CD8-positive, alpha-beta memory T cell (primary cell): ENCODE measurements at places on chromosomes 13 and 19. TPM values are rescaled to one million over a fixed set of nuclear protein-coding genes. Genes with fewer than 3 reads are reported as not detected.

The MIER2 gene
- 20.9 TPM for total RNA-seq

DNA sequence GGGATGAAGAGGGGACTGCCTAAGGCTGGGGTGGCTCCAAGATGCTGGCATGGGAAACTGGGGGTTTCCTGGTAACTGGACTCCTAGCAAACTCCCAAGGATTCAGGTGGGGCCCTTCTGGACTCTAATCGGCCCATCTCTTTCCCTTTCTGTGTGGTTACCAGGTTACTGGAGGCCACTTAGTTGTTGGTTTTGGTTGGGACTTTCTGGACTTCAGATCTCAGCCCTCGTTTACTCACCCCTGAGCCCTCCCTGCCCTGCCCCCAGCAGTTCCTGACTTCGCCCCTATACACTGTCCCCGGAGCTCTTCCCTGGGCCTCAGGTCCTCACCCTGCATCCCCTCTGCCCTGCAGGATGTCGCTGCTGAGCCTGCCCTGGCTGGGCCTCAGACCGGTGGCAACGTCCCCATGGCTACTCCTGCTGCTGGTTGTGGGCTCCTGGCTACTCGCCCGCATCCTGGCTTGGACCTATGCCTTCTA is 328 bp downstream of the CYP4F12 start:
- H3K27me3 ChIP-seq, result no peaks in the 10 kb centered on the region
- DNase-seq, result no peak
- H3K4me3 ChIP-seq, result no peak overlapping the region
- H3K36me3 ChIP-seq, result no peaks in the 10 kb centered on the region
- peaks cover 12% of the 10 kb centered on the region for H3K4me1 ChIP-seq

The RNF6 gene
- 65.0 TPM for total RNA-seq

The BEST2 gene
- not detected for total RNA-seq

GRCh38 chr19:296476-297225 is 5.4 kb upstream of the PLPP2 start:
- peaks cover 4% of the 10 kb centered on the region for H3K4me1 ChIP-seq
- H3K27ac ChIP-seq, result no peak overlapping the region
- DNase-seq, result no peak
- peaks cover 9% of the 10 kb centered on the region for H3K27me3 ChIP-seq
- no peak overlapping the region for H3K4me3 ChIP-seq
- no peaks in the 10 kb centered on the region for H3K36me3 ChIP-seq
